Activated T-helper 1 cell treated with anti-CD3 and anti-CD28 coated beads, Interleukin-12 subunit alpha, Interleukin-12 subunit beta, Interleukin-2, Interleukin-4 antibody, amounts not matched to agents 30 ng/mL and 10 ng/mL and 1 ng/mL, durations not matched to agents 14 hours and 24 hours and 36 hours (primary cell): ENCODE measurements at places on chromosomes 2 and 18. TPM values are rescaled to one million over a fixed set of nuclear protein-coding genes. Genes with fewer than 3 reads are reported as not detected.

Gene SERPINB3
- total RNA-seq = not detected in 2 replicates

Gene RBKS
- 0.76 and 0.83 TPM in 2 replicates for total RNA-seq

Gene ATP6V1B1
- total RNA-seq = not detected in 2 replicates

Gene LOXHD1
- total RNA-seq = not detected in 2 replicates

Gene FBXO15
- 0.83 and 1.0 TPM in 2 replicates for total RNA-seq

Gene IMMT
- 164 and 166 TPM in 2 replicates for total RNA-seq

Gene NETO1
- total RNA-seq = not detected in 2 replicates

Gene CDH2
- total RNA-seq = 0.10 and 0.16 TPM in 2 replicates

Gene TMEM247
- total RNA-seq = not detected in 2 replicates

Gene RETREG2
- total RNA-seq = 58.4 and 61.5 TPM in 2 replicates

Gene ANKRD30B
- not detected in 2 replicates for total RNA-seq

Gene CYS1
- total RNA-seq = 0.56 and 0.70 TPM in 2 replicates

Gene SERPINB11
- total RNA-seq = not detected in 2 replicates

Gene C1QL2
- not detected in 2 replicates for total RNA-seq

Gene SNORC
- 0.98 and 1.8 TPM in 2 replicates for total RNA-seq

Gene EVX2
- total RNA-seq = not detected in 2 replicates

Gene CDK15
- total RNA-seq = not detected in 2 replicates

Gene SLC30A3
- total RNA-seq = 2.1 and 2.2 TPM in 2 replicates

Gene ALPP
- total RNA-seq = not detected in 2 replicates

Gene CPLX4
- total RNA-seq = not detected in 2 replicates

Gene LIMS4
- 0.12 TPM in 1 of 2 replicates, not detected in the other for total RNA-seq

Gene SCN3A
- total RNA-seq = not detected in 2 replicates

Gene GAREM1
- not detected in 2 replicates for total RNA-seq

Gene PID1
- total RNA-seq = not detected in 2 replicates

Gene CHRNA1
- total RNA-seq = not detected in 2 replicates

Gene TTC39C
- 28.8 and 31.8 TPM in 2 replicates for total RNA-seq

Gene GYPC
- 125 and 130 TPM in 2 replicates for total RNA-seq

Gene MMADHC
- 127 and 129 TPM in 2 replicates for total RNA-seq

Gene ATP5MC3
- total RNA-seq = 365 and 380 TPM in 2 replicates

Gene KCNG2
- not detected in 2 replicates for total RNA-seq

Gene GRB14
- total RNA-seq = not detected in 2 replicates

Gene CTNNA2
- not detected in 2 replicates for total RNA-seq

Gene TMEM127
- total RNA-seq = 29.7 and 30.1 TPM in 2 replicates

Gene RAB17
- not detected in 2 replicates for total RNA-seq

Gene KCNS3
- 0.07 TPM in 1 of 2 replicates, not detected in the other for total RNA-seq

Gene SCYGR4
- not detected in 2 replicates for total RNA-seq

Gene MAP2
- not detected in 2 replicates for total RNA-seq

Gene B4GALT6
- total RNA-seq = 1.8 and 3.0 TPM in 2 replicates

Gene SERPINB7
- not detected in 2 replicates for total RNA-seq

Gene TGFA
- total RNA-seq = not detected in 2 replicates

Gene PLEKHA3
- 31.6 and 35.8 TPM in 2 replicates for total RNA-seq

Gene SCG2
- not detected in 2 replicates for total RNA-seq

Gene NAT8
- not detected in 2 replicates for total RNA-seq

Gene GALNT14
- 0.21 and 0.27 TPM in 2 replicates for total RNA-seq

Gene GATA6
- total RNA-seq = not detected in 2 replicates
